ENCODE measurements at places on chromosomes 7 and 10. TPM values are rescaled to one million over a fixed set of nuclear protein-coding genes. Genes with fewer than 3 reads are reported as not detected.

DNA sequence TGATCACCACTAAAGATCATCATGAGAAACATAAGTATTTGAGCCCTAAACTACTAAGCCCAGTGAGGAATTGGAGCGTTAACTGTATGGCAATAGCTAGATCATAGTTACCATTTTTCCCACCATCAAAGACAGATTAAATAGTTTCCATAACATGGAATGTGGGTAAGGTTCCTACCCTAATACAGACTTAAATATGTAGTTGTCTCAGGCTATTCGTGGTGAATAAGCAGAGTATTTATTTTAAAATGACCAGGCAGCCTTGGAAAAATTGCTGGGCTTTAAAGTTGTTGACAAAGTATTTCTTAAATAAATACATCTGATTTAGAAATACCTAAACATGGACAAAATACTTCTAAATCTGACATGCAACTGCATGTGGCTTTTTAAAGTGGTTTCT lies 106.8 kb downstream of the NT5C2 start:
- peaks cover 48% of the 10 kb centered on the region for H3K36me3 ChIP-seq
- no peaks in the 10 kb centered on the region for H3K27me3 ChIP-seq
- no peak overlapping the region for H3K27ac ChIP-seq
- H3K4me1 ChIP-seq: no peaks in the 10 kb centered on the region

GRCh38 chr7:116708248-116708647 lies 36.3 kb downstream of the MET start:
- peak overlapping the region; percentile 73 for H3K27ac ChIP-seq
- DNase-seq: no peak
- peaks cover 70% of the 10 kb centered on the region for H3K4me1 ChIP-seq
- no peaks in the 10 kb centered on the region for H3K27me3 ChIP-seq
- no peaks in the 10 kb centered on the region for H3K36me3 ChIP-seq

DNA sequence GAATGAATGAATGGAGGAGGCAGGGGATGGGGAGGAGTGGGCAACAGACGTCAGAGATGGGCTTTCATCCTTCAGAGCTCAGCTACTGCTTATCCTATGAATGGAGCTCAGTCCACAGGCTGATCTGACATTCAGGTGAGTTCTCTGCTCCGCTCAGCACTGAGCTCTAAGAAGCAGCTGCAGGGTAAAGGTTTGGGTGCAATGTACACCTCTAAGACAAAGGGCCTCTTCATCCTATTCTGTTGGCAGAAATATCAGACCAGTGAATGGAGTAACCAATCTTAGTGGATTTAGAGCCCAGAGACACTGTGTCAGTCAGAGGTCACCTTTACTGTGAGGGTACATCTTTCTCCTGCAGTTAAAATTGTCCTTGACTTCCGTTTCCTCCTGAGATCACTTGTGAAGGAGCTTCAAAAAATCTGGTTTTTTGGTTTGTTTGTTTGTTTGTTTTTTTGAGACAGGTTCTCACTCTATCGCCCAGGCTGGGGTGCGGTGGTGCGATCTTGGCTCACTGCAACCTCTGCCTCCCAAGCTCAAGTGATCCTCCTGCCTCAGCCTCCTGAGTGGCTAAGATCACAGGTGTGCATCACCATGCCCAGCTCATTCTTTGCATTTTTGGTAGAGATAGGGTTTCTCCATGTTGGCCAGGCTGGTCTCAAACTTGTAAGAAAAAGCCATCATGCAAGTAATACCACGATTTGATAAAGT lies 5.1 kb upstream of the CCZ1B start:
- H3K27ac ChIP-seq: no peak overlapping the region
- H3K36me3 ChIP-seq: no peaks in the 10 kb centered on the region
- peaks cover 4% of the 10 kb centered on the region for H3K27me3 ChIP-seq
- no peaks in the 10 kb centered on the region for H3K4me1 ChIP-seq

The MMRN2 gene
- 1.1 TPM for total RNA-seq

The GPR141 gene
- not detected for total RNA-seq

Measured in osteoblast (primary cell).